ENCODE measurements at places on chromosomes 4 and X.

DNA sequence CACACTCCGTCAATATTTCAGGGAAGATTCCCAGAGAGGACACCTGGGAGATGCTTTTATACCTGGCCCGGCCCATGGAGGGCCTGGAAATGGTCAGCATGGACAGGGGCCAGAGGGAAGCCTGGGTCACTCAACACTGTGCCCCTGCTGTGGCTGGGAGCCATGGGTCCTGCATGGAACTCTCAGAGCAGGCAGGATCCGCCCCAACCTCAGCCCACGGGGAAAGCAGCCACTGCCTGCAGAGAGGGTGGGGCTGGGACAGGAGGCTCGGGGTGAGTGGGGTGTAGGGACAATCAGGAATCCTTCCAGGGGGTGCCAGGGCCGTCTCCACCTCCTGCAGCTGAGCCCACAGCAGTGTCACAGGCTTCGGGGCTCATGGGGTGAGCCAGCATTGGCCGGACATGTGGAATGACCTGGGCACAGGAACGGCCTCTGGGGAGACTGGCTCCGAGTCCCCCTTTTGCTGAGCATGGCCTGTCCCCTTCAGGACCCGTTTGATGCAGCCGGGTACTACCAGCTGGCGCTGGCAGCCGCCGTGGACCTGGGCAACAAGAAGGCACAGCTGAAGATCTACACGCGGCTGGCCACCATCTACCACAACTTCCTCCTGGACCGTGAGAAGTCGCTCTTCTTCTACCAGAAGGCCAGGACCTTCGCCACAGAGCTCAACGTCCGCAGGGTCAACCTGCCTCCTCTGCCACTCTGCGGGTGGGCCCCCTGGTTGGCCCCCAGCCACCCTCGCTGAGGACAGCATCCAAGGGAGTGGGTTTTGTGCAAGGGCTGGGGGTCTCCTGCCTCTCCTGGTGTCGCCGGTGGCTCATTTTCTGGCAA, 29.1 kb upstream of the HTRA3 start:
- DNase-seq: no peak

GRCh38 chr4:5650040-5650439, 58.3 kb downstream of the EVC2 start:
- no peak for DNase-seq

GRCh38 chr4:168797194-168797593, 212.9 kb downstream of the CBR4 start:
- no peak for DNase-seq

DNA sequence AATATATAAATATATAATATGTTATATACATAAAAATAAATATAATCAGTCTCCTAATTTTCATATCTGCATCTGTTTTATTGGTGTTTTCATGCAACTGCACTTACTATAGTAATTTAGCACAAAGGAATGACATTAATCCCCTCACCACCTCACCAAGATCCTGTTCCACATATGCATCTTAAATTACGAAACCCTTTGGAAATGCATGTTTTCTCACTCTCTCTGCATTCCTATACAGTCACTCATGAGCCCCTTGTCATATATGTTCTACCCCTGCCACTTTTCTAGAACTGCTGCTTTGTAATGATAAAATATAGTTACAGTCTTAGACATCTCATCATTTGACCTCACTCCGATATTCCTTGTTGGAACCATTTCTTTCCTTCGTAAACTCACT, 728.7 kb upstream of the SLIT2 start:
- no peak for DNase-seq

DNA sequence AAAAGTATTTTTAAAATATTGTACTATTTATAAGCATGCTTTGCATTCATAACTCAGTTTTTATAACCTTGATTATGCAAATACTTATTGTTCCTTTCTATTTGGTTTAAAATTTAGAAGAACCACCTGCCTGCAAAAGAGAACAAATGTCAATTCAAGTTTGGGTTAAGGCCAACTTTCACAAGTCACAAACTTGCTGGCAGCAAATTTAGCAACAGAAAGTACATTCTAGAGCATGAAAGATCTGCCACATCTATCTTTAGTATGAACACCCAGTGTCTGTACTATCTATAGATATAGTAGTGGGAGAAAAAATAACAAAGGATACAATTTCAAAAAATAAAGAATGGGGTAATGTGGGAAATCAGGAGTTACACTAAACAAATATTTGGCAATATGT, 1014.2 kb downstream of the C4orf33 start:
- no peak for DNase-seq

DNA sequence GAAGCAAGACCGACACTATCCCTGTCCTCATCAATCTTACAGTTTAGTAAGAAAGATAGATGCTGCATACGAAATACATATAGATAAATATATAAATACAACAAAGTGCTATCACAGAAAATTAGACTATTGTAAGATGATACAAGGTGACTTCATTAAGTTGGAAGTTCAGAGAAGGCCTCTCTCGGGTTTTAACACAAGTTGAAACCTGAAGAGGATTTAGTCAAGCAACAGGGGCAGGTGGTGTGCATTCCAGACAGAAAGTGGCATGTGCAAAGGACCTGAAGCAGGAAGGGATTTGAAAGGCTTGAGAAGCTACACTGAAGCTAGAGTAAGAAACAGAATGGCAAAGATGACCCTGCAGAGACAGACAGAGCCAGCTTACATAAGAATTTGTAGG, 36.5 kb downstream of the USP46 start:
- DNase-seq: no peak

DNA sequence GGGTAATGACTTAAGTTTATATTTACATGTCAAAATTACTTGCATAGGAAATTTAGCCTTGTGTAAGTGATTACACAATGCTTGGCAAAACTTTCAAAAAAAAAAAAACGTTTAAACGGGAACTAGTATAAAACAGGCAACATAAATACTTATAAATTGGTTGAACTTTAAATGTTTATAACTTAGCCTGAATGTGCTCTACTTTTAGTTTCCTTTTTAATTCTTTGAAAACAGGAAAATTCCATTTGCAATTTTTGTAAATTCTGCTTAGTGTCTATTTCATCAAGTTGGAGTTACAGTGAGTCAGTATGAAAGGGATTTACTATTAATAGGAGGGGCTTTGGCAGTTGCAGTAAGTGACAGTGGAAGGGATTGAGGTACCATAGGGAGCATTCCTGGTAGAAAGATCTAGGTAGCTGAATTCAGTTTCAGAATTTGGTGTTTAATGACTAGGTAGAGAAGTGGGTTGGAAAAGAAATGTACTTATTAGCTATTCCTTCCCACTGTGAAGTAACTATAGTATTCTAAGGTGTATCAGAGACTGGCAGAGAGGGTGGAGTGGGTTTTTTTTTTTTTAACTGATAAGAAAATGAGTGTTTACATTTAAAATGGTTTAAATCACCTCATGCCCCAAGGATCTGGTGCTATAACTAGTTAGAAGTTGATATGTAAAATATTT, 2.8 kb downstream of the STAG2 start:
- no peak for DNase-seq

GRCh38 chr4:113905301-113905700, 74.1 kb downstream of the ARSJ start:
- no peak for DNase-seq

DNA sequence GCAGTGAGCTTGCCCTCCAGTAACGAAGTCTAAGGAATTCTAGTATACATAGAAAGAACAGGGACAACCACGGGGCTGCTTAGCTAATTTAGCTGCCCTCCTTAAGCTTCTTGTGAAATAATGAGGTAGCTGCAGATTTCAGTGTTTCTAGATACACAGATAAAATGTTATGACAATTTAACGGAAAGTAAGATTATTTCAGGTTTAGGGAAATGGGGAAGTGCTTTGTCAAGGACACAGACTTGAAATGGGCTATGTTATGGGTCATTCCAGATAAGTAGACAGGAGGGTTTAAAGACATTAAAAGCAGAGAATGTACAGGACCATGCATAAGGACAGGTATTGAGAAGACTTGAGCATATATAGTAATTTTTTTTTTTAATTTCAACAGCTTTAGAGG, 34.2 kb upstream of the ZNF518B start:
- no peak for DNase-seq

Measured in activated CD8-positive, alpha-beta memory T cell treated with anti-CD3 and anti-CD28 coated beads, Interleukin-2, amount 50 U/mL, for 4 hours (primary cell).